ENCODE measurements at places on chromosomes 6 and 20. TPM values are rescaled to one million over a fixed set of nuclear protein-coding genes. Genes with fewer than 3 reads are reported as not detected.

DNA sequence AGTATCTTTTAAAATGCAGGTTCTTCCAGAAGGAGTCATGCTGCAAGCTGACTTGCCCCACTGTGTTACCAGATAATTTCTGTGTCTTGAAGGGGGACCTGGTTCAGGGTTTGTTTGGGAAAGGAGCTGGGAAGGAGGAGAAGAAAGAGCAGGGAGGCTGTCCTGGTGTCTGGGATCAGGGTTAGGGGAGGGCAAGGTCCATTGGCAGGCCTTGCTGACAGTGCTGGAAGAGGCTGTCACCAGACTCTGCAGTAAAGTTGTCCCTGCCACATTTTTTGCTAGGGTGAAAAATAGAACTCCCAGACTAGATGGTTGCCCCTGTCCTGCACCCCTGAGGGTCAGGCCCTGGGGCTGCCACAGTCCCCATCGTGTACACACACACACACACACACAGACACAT, 14.9 kb downstream of the GLP1R start:
- H3K27ac ChIP-seq = peak overlapping the region; percentile 70
- DNase-seq = peak; percentile 68
- peaks cover 50% of the 10 kb centered on the region for H3K4me1 ChIP-seq
- H3K36me3 ChIP-seq = no peaks in the 10 kb centered on the region

GRCh38 chr20:62149532-62150309, 6.2 kb downstream of the SS18L1 start:
- H3K27ac ChIP-seq = no peak overlapping the region
- peaks cover 12% of the 10 kb centered on the region for H3K36me3 ChIP-seq
- H3K27me3 ChIP-seq = no peaks in the 10 kb centered on the region
- H3K4me3 ChIP-seq = no peak overlapping the region
- DNase-seq = no peak

GRCh38 chr6:137552146-137552545, 58.0 kb upstream of the OLIG3 start:
- no peaks in the 10 kb centered on the region for H3K27me3 ChIP-seq
- H3K27ac ChIP-seq = no peak overlapping the region
- H3K4me3 ChIP-seq = no peak overlapping the region

DNA sequence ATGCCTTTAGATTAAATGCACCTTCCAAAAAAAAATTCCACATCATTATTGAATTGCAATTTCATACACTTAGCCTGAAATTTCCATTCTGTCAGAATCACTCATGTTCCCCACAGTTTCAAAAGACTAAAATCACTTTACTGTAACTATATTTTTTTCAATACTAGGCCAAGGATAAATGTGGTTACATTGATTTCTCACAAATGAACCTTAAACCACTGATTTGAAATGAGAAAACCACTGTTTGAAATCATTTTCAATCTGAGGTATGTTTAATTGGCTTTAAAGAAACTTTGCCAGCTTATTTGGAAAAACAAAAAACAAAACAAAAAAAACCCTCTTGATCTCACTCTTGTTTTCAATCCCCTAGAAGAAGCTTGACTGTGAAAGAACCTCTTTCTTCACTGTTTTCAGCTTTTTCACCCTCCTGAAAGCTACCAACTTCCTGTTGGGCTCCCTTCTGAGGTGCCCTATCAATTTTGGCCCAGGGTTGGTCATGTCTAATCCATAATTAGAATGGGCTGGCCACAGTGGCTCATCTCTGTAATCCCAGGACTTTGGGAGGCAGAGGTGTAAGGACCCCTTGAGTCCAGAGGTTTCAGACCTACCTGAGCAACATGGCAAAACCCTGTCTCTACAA, 242.5 kb downstream of the ADGRG6 start:
- H3K4me1 ChIP-seq = no peaks in the 10 kb centered on the region
- no peak overlapping the region for H3K27ac ChIP-seq
- H3K4me3 ChIP-seq = no peak overlapping the region
- H3K27me3 ChIP-seq = no peaks in the 10 kb centered on the region

DNA sequence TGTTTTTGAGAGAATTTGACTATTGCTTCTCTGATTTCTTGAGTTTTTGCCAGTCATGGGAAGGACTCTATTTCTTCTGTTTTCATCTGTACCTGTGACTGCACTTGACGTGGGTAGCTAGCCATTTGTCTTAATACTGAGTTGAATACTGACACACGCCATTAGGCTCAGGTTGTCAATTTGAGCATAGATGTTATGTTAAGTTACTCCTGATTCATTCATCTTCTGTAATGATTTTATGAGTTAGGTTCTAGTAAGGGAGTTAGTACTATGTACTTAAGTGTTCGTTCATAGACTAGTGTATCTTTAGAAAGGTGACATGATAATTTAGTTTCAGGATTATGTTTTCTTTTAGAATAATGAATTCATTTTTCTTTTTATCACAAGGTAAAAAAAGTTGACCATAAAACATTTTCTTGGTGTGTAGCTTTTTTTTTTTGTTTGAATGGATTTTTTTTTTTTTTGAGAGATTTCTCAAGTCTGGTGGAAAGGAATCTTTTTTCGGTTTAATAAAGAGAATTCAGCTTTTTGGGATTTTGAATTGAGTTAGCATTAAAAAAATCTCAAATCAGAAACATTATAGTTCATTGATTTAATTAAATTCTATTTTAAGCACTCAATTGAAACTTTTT, 1.7 kb downstream of the AFDN start:
- H3K36me3 ChIP-seq = peaks cover 2% of the 10 kb centered on the region
- peak overlapping the region; percentile 70 for H3K4me3 ChIP-seq
- peaks cover 29% of the 10 kb centered on the region for H3K4me1 ChIP-seq
- H3K27me3 ChIP-seq = no peaks in the 10 kb centered on the region
- peak overlapping the region; percentile 85 for H3K27ac ChIP-seq

GRCh38 chr20:37714978-37715672, 21.3 kb downstream of the CTNNBL1 start:
- H3K4me1 ChIP-seq = peaks cover 25% of the 10 kb centered on the region
- no peaks in the 10 kb centered on the region for H3K36me3 ChIP-seq
- H3K27me3 ChIP-seq = no peaks in the 10 kb centered on the region
- H3K4me3 ChIP-seq = no peak overlapping the region

DNA sequence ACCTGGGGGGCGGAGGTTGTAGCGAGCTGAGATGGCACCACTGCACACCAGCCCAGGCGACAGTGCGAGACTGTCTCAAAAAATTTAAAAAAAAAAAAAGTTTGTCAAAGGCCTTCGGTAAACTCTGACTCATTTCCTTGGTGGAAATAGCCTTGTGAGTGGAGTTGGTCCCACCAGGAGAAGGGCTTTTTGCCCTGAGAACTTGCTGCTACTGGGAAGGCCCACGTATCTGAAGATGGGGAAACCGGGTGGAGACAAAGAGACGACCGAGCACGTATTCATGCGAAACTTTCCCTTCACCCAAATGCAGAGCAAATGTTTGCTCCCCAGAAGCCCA, 51.7 kb downstream of the SLC22A23 start:
- DNase-seq = no peak
- no peaks in the 10 kb centered on the region for H3K27me3 ChIP-seq
- peak overlapping the region; percentile 80 for H3K27ac ChIP-seq
- H3K4me1 ChIP-seq = peaks cover 82% of the 10 kb centered on the region

DNA sequence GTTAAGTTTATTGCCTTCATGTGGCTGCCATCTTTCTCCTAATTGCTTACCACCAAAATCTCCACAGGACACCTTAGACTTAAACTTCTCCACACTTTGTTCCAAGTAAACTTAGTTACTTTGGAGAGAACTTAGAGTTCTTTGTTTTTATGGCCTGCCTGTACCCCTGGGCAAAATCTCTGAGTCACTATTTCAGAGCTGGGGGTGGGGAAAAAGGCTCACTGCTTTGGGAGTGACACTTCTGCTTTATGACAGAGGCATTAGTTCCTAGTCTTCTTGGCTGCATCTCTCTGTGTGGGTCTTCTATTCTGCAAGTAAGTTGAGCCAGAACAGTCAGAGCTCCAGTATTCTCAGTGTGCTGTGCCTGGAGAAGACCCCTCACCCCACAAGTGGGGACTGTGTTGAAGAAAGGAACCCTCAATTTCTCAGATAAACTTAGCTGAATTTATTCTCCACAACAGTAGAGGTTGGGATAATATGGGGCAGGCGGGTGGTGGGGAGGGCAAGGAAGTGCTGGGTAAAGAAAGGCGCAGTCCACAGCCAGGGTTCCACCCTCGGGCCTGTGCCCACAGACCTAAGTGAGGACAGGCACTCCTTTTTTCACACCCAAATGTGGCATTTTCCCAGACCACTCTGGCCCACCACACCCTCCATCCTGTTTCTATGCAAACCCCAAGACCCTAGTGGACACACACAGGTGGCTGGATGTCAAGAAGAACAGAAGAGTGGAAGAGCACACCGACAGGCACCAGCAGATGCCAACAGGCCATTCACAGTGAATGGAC, 636.6 kb upstream of the MAN1A1 start:
- H3K27ac ChIP-seq = no peak overlapping the region
- no peaks in the 10 kb centered on the region for H3K27me3 ChIP-seq
- H3K4me1 ChIP-seq = no peaks in the 10 kb centered on the region
- H3K36me3 ChIP-seq = no peaks in the 10 kb centered on the region
- no peak for DNase-seq

- H3K36me3 ChIP-seq = peaks cover 3% of the 10 kb centered on the region
- H3K27me3 ChIP-seq = no peaks in the 10 kb centered on the region
- peak; percentile 67 for DNase-seq
- H3K4me3 ChIP-seq = peak overlapping the region; percentile 82
- peaks cover 4% of the 10 kb centered on the region for H3K4me1 ChIP-seq
Measured at GRCh38 chr6:692356-692851, 535 bp downstream of the EXOC2 start.

DNA sequence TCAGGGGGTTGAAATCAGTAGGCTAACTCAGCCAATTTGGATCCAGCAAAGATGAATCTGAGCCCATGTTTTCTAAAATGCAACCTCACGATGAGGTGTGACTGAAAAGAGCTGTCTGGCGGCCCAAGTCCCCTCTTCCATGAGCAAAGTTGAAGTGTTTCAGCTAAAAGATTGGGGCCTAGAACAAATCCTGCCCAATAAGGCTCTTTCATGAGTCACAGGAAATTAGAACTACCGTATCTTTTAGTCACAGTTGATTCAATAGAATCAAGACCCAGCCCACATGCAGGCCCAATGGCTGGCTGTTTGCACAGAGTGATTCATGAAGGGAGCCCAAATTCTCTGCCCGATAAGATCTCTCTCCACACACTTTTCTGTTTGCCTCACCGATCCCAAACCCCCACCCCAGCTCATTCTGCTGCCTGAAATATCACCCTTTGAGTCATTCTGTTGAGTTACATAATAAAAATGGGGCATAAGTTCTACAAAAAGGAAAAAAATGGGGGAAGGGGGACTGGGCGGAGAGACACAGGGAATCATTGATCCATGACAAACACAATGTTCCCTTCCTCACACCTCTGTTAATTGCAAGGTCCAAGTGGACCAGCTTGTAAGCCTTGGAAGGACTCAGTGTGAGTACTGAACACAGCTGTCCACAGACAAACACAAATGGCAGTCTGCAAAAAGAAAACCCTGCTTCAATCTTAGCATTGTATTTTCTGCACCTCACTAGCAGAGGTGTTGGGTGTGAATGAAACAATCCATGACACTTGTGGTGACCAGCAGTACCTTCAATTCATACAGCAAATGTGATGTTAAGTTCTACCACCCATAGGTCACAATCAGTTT, 13.8 kb downstream of the FOXQ1 start:
- no peaks in the 10 kb centered on the region for H3K4me1 ChIP-seq
- no peak for DNase-seq
- H3K4me3 ChIP-seq = no peak overlapping the region
- no peaks in the 10 kb centered on the region for H3K36me3 ChIP-seq

PGBD1 gene
- polyA plus RNA-seq = 5.0 TPM

GABRR2 gene
- 0.55 TPM for polyA plus RNA-seq

FAM162B gene
- polyA plus RNA-seq = 0.73 TPM

MCHR2 gene
- polyA plus RNA-seq = 0.04 TPM

KIF13A gene
- polyA plus RNA-seq = 34.4 TPM

PACRG gene
- 1.5 TPM for polyA plus RNA-seq

FNDC11 gene
- 0.34 TPM for polyA plus RNA-seq

SLC39A7 gene
- 95.2 TPM for polyA plus RNA-seq

SIRPB1 gene
- 1.6 TPM for polyA plus RNA-seq

LPA gene
- 0.06 TPM for polyA plus RNA-seq

HLA-DRB1 gene
- 159 TPM for polyA plus RNA-seq
